GM10248 (cell line): ENCODE measurements at places on chromosomes 1 and 21.
A peak's percentile ranks its signal among the peaks of the same experiment; 100 is the strongest.

GRCh38 chr1:21897844-21898243, 39.3 kb downstream of the HSPG2 start:
- DNase-seq: no peak

DNA sequence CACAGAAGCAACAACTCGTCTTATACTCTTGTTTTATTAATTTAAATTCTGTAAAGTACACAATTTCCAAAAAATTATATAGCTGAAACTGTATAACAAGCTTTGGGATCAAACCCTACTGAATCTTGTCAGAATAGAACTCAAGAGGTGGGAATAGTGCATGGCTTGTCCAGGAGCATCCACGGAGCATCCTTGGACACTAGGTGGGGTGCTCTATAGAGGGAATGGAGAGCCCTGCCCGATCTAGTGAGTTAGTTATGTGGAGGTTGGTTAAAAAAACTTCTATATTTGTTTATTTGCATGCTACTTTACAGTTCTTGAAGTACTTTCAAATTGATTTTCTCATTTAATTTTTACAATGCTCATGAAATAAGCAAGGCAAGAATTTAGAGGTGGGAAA, 28.3 kb downstream of the ROR1 start:
- no peak for DNase-seq

DNA sequence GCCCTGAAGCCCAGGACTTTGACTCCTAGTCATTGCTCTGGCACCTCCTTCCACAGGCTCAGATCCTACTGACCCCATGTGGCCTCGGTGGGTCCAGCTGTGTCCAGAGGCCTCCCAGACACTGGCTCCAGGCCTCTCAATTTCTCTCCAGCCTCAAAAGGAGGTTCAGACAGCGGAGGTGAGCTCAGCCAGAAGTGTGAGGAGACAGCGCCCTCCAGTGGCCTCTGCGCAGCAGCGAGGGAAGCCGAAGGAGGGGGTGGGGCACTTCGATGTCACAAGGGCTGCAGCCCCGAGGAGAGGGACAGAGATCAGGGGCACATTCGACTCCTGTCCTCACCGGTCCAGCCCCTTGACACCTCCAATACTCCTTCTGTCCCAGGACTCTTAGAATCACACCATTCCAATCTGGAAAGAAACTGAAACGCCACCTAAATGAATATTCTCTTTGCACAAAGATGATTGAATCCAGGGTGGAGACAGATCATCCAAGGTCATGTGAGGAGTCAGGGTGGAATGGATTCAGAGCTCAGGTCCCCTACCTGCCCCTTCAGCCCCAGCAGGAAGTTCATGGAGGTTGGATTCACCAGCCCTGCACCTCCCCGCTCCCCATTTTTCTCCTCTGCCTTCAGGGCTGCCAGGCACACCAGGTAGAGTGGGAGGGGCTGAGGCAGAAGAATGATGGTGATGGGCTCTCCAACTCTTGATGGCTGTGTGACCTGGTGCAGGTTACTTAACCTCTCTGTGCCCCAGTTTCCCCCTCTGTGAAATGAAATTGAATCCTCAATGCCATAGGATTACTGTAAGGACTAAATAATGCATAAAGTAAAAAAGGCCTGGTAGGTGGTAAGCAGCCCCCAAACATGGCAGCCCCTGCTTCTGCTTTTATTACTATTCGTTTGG, 34.8 kb upstream of the ZBTB40 start:
- peak; percentile 80 for DNase-seq

DNA sequence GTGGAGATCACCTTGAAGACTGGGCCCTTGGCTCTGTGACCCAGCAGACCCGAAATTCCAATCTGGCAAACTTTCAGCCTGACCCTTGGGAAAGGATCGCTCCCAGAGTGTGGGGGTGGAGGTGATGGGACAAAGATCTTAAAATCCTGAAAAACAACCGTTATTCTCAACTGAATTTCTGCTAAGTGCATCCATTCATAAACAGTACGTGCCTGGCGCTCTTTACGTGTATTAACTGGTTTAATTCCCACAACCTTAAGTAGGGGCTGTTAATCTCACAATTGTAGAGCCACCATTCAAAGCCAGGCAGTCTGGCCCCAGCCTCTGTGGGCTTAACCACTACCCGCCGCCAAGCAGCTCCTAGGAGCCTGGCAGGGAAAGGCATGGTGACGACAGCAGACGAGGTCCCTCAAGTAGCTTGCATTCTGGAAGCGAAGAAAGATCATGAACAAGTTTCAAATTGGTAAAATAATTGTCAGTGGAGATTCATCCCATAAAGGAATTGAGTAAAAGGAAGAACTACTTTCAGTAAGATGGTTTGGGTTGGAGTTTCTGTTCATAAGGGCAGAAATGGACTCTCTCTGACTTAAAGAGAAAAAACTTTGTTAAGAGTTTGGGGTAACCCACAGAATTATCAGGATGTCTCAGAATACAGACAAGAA, 11.4 kb upstream of the RGS16 start:
- DNase-seq: no peak
